ENCODE measurements at places on chromosomes 16 and 17. TPM values are rescaled to one million over a fixed set of nuclear protein-coding genes. Genes with fewer than 3 reads are reported as not detected.

GRCh38 chr16:30950516-30951065 is 1.7 kb downstream of the ORAI3 start:
- DNase-seq = no peak

The HIC1 gene
- 0.35 TPM for polyA plus RNA-seq

The DLG4 gene
- 0.22 TPM for polyA plus RNA-seq

GRCh38 chr16:66984892-66985311 is 3.5 kb upstream of the CES4A start:
- DNase-seq = no peak

All from naive B cell (primary cell).